ENCODE measurements at places on chromosomes 1 and 21. TPM values are rescaled to one million over a fixed set of nuclear protein-coding genes. Genes with fewer than 3 reads are reported as not detected.

Gene REG4
- total RNA-seq, result not detected

Gene PTGS2
- 19.5 TPM for total RNA-seq

Gene PKLR
- total RNA-seq, result not detected

Gene ZNF670
- total RNA-seq, result 6.2 TPM

Gene RSPH1
- total RNA-seq, result not detected

Gene HAPLN2
- 0.13 TPM for total RNA-seq

Gene CA14
- not detected for total RNA-seq

Gene PPM1J
- total RNA-seq, result 0.76 TPM

Gene STUM
- total RNA-seq, result 0.25 TPM

Gene GRIK3
- total RNA-seq, result not detected

Gene ANGPTL1
- not detected for total RNA-seq

Gene OR2L8
- total RNA-seq, result not detected

Gene AMY2A
- not detected for total RNA-seq

Gene ARTN
- not detected for total RNA-seq

Gene RXFP4
- not detected for total RNA-seq

Gene FAM72A
- total RNA-seq, result 3.9 TPM

Gene BMP8B
- 0.13 TPM for total RNA-seq

Measured in dermis microvascular lymphatic vessel endothelial cell (primary cell).